ENCODE measurements at places on chromosomes 5 and 9.

- DNase-seq: no peak
Observed at GRCh38 chr9:129322022-129322621, 144.1 kb upstream of the IER5L start.

GRCh38 chr5:43569236-43569746 is 12.4 kb upstream of the PAIP1 start:
- no peak for DNase-seq

- peak; percentile 21 for DNase-seq
Observed at GRCh38 chr9:113603048-113603375, 139.5 kb downstream of the RGS3 start.

- peak; percentile 68 for DNase-seq
Observed at GRCh38 chr5:35246900-35247647, 16.8 kb upstream of the PRLR start.

GRCh38 chr5:131792896-131793295 is 3.9 kb downstream of the FNIP1 start:
- no peak for DNase-seq

GRCh38 chr5:17802256-17802655 is 168.0 kb downstream of the TAF11L14 start:
- no peak for DNase-seq

GRCh38 chr5:91977579-91977978 is 594.5 kb upstream of the ARRDC3 start:
- no peak for DNase-seq

DNA sequence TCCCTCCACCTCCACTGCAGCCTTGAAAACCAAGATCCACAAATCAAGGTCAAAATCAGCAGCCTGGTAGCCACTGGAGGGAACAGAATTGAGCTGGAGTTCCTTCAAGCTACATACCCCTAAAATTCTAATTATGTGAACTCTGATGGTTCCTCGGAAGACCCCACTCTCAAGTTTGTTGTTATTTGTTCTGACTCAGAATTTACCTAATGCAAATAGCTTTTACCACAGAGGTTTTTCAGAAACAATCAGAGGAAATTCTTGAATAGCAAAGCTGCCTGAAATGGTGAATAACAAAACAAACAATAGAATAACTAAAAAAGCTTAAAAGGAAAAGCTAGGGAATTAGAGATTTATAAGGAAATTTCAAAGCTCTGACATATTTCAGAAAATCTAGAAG is 220.0 kb downstream of the CDH18 start:
- no peak for DNase-seq

DNA sequence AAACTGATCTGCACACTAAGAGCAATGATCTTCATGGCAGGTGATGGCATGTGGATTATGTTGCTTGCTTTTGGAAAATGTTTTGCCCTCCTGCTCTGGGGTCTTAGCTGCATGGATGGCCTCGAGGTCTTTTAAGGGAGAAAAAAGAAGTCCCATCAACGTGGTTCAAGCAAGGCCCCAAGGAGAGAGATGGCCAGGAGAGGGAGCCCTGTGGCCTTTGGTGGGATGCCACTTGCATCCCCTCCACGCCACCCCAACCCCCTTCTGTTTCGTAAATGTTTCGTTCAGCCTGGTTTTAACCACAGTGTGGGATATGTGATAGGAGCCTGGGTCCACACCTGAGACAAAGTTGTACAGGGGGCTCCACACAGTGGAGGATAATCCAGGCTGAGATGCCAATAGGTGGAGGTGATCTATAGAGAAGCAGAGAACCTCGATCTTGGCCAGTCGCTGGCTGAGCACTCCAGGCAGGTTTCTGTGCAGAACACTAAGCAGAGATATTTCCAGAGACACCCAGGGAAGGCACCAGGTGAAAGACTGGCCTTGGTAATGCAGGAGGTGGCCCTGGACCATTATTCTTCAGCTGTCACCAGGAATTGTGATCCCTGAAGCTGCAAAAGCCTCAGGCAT is 25.8 kb upstream of the FRRS1L start:
- peak; percentile 34 for DNase-seq

DNA sequence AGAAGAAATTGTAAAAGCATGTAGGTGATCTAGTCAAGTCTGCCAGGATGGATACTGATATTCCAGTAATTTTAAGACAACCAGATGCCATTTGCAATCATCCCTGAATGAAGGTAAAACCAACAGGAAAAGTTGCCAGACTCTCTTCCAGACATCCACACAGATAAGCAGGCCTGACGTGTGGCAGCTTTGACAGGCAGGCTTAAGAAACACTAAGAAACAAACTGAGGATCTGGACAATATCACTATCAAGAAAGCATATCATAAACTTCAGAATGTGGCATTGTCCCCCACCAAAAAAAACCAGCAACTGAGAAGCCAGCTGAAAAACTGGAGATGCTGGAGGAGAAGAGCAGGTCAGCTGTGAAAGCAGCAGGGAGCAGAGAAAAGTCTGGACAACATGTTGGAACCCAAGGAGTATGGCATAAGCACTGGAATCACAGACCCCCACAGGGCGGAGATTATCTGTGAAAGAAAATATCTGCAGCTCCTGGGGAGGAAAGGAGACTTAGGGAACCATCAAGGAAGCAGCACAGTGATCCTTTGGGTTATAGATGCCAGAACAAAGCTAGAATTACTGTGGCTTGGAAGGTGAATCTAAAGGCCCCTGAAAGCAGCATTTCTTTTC is 307.0 kb downstream of the CWC27 start:
- DNase-seq: no peak

- DNase-seq: no peak
Observed at GRCh38 chr5:13234-13633, 78.7 kb upstream of the PLEKHG4B start.

DNA sequence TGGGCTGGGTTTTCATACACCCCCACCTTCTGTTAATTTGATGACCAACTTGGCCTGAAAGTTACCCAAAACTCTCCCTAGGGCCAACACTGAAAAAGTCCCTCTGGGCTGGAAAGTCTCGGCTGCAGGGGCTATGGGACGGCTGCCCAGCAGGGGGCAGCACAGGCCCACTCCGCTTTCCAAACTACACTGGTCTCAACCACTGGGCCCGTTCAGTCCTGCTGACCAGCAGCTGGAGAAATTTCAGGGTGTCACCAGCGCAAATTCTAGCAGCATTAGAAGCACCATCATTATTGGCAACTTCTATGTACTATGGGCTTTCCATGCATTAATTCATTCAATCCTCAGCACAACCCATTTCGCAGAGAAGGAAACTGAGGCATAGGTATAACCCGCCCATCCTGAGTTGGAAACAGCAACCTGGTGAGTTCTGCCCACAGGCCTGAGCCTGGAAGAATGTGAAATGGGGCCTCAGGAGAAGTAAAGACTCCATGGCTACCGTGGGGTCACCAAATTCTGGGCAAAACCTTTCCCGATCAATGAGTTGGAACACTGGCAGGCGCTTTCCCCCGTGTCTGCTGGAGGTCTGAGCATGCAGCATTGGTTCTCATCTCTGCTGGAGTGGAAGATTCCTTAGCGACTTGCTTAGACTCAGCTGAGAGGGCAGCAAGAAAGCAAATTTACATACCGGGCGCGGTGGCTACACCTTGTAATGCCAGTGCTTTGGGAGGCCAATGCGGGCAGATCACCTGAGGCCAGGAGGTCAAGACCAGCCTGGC is 9.7 kb downstream of the ORM2 start:
- DNase-seq: peak; percentile 64

DNA sequence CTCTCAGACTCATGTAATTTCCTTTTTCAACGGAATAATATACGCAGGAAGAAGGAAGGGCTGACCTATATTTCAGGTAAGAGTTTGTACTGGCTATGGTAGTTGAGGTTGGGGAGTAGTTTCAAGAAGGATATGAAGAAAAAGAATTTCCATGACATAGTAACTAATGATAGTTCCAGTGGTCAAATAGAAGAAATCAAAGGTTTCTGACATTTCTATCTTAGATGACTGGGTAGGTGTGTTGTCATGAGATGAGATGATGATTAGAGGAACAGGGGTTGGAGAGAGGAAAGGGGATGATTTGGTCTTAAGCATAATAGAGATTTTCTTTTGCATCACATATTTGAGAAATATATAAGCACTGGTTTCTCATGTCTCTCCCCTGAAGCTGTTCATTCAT is 166.0 kb downstream of the SPATA31D1 start:
- DNase-seq: no peak

DNA sequence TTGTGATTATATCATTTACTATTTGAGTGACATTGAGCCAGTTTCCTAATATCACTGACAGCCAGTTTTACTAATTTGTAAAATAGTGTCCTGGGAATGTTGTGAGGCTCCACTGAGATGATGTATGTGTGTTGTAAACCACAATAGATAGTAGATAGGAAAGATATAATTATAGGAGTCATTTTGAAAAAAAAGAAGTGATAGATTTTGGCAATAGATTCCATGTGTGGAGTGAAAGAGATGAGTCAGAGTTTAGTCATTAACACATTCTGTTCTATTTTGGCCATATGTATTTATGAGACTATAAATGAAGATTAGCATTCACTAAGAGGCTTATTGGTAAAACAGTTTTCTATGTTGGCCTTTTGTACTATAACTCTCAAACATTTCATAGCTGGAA is 388.2 kb downstream of the FAM170A start:
- no peak for DNase-seq

GRCh38 chr9:73239570-73240265 is 88.1 kb downstream of the ANXA1 start:
- DNase-seq: no peak

GRCh38 chr9:109865521-109865920 is 85.5 kb downstream of the PALM2AKAP2 start:
- DNase-seq: no peak

- DNase-seq: no peak
Observed at GRCh38 chr9:16888594-16888993, 18.1 kb upstream of the BNC2 start.

DNA sequence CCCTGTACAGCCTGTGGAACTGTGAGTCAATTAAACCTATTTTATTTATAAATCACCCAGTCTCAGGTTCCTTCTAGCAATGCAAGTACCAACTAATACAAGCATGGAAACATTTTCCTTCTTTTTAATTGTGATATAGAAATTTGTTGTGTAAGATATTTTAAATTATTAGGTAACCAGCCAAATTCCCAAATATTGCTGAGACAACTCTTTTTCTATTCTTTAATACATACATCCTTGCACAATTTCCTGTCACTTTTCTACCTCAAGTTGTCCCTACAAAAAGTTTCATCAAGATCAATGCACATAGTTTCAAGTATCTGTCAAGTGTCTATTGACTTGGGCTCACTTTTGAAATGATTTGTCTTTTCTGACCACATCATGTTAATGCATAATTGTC is 488.6 kb downstream of the ACTL7B start:
- no peak for DNase-seq

- no peak for DNase-seq
Observed at GRCh38 chr5:173289372-173289771, 38.8 kb downstream of the STC2 start.

GRCh38 chr5:163379298-163380155 is 57.9 kb upstream of the CCNG1 start:
- no peak for DNase-seq

GRCh38 chr9:107358986-107359385 is 75.9 kb downstream of the RAD23B start:
- DNase-seq: no peak

GRCh38 chr5:171387345-171387969 is at the start of gene NPM1:
Gene NPM1 (plus strand): TSS chr5:171387849. CDS start chr5:171387949, 100 bp downstream.
- DNase-seq: peak; percentile 97

Data from left ventricle myocardium superior (tissue), 1 donor.